SJSA1 (cell line): ENCODE measurements at places on chromosomes 2 and 18. TPM values are rescaled to one million over a fixed set of nuclear protein-coding genes. Genes with fewer than 3 reads are reported as not detected.
A peak's percentile ranks its signal among the peaks of the same experiment; 100 is the strongest.

DNA sequence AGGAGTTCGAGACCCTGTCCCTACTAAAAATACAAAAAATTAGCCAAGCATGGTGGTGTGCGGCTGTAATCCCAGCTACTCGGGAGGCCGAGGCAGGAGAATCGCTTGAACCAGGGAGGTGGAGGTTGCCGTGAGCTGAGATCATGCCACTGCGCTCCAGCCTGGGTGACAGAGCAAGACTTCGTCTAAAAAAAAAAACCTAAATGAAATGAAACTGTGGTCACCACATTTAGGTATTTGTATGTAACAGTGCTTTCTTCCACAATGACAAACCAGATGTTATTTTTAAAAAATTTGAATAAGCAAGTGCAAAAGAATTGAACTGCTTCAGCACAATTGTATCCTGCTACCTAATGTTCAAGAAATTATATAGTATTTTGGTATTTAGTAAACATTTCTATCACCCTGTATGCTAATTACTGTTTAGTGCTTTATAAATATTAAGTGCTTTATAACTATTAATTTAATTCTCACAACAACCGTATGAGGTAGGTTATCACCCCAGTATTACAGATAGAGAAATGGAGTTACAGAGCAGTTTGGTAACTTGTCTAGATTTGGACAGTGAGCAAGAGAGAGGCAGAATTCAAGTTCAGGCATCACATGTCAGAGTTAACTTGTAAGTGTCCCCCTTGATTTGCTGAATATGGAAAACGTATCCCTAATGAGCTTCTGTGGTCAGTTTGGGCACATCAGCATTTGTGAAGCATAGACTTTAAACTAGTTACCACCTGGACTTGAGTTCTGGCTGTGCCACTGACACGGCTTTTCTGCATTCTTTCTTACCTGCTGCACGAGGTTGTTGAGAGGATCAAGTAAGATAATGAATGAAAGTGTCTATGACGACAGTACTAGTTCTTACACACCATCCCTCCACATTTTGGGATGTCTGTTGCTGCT, 14.4 kb downstream of the PHLPP1 start:
- no peak for DNase-seq

DNA sequence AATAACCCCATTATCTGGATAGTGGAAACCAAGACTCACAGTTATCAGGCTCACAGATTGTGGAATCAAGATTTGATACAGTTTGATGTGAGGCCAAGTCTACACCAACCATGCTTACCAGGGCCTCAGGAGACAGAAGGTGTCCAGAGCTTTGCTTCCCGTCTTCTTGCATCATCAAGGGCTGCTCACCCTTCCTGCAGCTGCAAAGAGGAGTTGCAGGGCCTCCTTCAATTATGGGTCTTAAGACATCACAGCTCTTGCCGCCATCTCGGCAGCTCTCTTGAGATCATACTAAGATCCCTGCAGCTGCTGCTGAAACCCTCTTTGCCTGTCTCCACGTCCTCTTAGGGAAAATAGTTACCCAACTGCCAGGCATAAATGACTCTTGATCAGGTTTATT, 176.0 kb downstream of the MGAT5 start:
- no peak for DNase-seq

DNA sequence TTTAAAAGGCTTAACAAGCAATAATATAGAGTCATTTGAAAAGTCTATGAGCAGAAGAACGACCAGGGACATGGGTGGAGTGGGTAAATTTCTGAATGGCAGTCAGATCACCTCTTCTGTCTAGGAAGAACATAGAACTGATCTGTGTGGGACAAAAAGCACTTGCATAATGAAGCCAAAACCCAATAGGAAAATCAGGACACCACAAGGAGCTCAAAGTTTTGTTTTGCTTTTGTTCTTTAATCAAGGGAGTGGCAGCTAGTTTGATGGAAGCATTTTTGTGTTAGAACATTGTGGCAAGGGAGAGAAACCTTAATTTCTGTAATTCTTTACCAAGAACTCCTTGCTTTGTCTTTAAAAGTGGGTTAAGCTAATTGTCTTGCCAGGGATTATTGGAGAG, 240.2 kb upstream of the TANK start:
- DNase-seq: no peak

The POTEI gene
- not detected in 2 replicates for total RNA-seq

The VWA3B gene
- not detected in 2 replicates for total RNA-seq

- DNase-seq: no peak
These were observed 6.7 kb downstream of the AOX1 start for GRCh38 chr2:200592406-200593075.

- no peak for DNase-seq
These were observed 305.1 kb upstream of the GULP1 start for GRCh38 chr2:187986390-187987105.

DNA sequence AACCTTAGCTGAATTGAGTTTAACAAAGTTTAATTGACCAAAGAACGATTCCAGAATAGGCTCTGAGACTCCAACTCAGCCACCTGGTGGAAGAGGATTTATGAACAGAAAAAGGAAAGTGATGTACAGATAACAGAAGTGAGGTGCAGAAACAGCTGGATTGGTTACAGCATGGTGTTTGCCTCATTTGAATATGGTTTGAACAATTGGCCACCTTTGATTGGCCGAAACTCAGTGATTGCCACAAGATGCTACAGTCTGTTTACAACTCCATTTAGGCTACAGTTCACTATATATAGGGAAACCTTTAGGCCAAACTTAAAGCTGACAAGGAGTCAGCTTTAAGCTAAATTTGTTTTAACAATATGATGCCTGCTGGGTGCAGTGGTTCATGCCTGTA, 28.1 kb upstream of the SLC35G4 start:
- DNase-seq: no peak

GRCh38 chr18:366466-367061, 98.7 kb upstream of the THOC1 start:
- DNase-seq: no peak

DNA sequence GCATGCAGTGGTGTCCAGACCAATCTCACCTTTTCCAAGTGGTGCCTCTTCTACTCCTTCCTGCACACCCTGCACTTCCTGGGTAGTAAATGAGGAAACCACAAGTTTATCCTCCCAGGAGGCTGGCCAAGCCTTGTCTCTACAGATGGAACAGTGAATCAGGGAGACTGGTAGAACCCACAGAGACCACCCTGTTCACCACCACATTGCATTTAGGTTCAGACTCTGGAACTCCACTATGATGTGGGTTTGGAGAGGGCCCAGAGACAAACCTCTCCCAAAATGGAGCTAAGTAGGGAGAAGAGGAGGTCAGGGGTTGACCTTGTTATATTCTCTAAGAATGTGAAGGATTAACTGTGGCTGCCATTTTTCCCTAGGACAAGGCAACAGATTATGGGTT, 102.8 kb upstream of the FZD7 start:
- DNase-seq: peak; percentile 60

- DNase-seq: no peak
These were observed 128.1 kb upstream of the LHCGR start for GRCh38 chr2:48883661-48884060.

The GATA6 gene
- 3.5 and 8.8 TPM in 2 replicates for total RNA-seq

DNA sequence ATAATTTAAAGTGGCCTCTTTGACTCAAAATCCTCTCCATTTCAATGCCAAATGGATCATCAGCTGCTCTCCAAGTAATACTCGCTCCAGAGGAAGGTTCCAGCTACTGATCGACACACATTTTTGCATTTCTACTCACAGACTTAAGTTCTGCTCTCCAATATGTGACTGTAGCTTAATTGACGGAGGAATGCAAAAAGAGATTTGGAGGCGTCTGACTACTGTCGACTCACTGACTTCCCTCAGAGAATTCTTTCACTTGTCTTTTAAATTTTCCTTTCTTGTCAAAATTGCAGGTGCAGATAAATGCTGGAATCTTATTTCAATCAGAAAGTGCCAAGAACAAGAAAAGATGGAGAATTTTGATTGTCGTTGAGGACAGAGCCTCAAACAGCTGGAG, 84.1 kb upstream of the PAPOLG start:
- DNase-seq: no peak

DNA sequence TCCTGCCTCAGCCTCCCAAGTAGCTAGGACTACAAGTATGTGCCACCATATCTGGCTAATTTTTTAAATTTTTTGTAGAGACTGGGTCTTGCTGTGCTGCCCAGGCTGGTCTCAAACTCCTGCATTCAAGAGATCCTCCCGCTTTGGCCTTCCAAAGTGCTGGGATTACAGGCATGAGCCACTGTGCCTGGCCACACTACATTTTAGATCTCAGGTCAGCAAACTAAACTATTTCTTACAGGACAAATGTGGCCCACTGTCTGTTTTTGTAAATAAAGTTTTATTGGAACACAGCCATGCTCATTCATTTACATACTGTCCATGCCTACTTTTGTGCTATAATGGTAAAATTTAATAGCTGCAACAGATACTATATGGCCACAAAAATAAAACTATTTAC, 17.8 kb downstream of the INO80D start:
- DNase-seq: no peak

The MARCHF4 gene
- 2.5 and 4.3 TPM in 2 replicates for total RNA-seq

DNA sequence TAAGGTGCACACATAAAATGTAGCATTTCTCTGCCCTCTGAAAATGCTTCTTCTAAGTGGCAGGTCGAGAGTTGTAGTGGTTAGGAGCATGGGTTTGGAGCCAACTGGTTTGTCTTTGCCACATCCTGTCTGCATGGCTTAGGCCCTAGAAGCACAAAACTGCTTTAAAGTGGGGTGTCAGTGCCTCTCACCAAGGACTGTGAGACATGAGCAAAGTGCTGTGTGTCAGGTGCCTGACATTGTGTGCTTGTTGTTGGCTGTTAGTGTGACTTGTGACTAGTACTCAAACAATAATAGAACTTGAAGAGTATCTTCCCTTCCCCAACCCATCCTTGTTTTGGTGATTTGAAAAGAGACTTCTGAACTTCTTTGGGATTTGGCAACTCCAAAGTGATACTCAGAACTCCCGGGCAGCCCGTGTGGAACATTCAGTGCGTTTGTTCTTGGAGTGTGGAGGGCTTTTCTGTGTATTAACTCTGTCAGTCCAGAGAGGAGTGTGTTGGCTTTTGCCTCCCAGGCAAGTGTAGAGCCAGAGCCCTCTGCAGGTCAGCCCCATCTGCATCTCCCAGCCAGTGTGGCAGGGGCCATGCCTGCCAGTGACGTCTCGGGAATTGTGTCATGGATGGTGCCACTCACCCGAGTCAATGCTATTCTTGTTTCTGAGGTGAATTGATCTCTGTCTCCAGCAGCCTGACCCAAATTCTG, 5.0 kb downstream of the MGAT5 start:
- DNase-seq: no peak

DNA sequence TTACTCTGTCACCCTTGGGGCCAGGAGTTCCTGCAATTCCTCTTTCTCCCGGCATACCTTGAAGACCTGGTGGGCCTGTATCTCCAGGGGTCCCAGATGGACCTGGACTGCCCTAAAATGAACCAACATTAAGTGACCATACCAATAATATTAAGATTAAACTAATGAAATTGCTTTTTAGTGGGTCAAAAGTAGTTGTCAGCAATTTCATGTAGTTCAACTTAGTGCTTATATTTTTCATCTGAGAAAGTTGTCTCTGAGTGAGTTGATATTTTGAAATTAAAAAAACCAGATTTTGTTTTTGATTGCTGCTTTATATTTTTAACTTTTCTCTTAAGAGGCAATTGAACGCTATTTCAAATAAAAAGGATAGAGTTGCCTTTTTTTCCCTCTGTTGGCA, 83.1 kb downstream of the COL3A1 start:
- DNase-seq: no peak

GRCh38 chr18:69789794-69790193, 157.9 kb downstream of the CD226 start:
- DNase-seq: no peak

DNA sequence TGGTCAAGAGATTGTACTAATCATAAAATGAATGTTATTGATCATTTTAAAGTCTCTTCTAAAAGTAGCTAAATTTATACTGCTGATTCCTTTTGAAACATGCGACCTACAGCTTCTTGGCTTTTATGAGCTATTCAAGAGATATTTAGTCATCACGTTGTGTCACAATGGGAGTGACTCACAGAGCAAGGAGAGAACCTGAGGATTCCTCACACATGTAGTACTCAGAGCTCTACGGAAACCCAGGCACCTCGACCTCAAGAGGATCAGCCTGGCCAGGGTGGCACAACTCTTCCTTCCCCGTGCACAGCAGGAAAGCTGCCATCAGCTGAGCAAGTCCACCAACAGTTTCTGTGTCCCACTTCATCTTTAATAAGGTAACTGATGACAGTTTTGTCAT, at the start of gene DHRS9:
TSS of gene DHRS9 (plus strand) at position 223 of the 400 bp plus-strand sequence. CDS start 12,019 bp downstream, outside the sequence.
- peak; percentile 33 for DNase-seq

The GAREM1 gene
- total RNA-seq: 2.9 and 5.1 TPM in 2 replicates

DNA sequence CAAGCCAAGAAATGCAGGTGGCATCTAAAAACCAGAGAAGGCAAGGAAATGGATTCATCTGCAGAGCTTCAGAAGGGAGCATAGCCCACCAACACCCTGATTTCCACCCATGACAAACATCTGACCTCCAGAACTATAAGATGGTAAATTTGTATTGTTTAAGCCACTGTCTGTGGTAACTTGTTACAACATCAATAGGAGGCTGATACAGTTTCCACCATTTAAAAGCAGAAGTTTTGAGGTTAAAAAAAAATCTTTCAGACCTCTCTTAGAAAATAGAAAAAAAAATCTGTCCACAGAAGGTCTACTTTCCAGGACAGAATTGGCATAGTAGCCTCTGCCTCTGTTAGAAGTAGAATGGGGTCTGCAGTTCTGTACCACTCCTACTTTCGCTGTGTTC, 37.2 kb downstream of the SLC40A1 start:
- DNase-seq: no peak

DNA sequence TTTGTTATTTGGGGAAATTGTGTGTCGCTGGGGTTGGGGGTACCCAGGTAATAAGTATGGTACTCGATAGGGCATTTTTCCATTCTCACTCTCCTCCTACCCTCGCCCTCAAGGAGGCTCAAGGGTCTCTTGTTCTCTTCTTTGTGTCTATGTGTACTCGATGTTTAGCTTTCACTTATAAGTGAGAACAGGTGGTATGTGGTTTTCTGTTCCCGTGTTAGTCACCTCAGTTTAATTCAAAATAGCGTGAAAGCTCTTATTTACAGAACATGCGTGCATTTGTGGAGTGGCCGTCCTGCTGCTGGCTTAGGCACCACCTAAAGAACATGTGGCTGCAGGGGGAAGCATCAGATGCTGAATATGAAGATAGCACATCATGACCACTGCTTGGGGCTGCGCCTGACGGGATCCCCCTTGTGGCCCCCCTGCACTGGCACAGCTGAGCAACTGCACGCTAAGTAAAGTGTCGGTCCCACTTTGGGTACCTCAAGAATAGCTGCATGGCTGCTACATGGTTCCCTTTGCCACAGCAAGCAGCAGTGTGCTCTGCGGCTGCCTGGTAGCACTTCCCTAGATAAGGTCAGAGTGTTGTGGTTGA, 569.0 kb downstream of the DCDC2C start:
- DNase-seq: no peak

- no peak for DNase-seq
These were observed 398.6 kb upstream of the CDH7 start for GRCh38 chr18:65352186-65352585.

The MEP1B gene
- total RNA-seq: not detected in 2 replicates

GRCh38 chr2:10984418-10985135, 72.8 kb downstream of the KCNF1 start:
- DNase-seq: no peak

The ANKRD30BL gene
- total RNA-seq: not detected in 2 replicates

The SNTG2 gene
- total RNA-seq: 6.7 and 8.7 TPM in 2 replicates

GRCh38 chr2:195534971-195535370, 122.1 kb upstream of the SLC39A10 start:
- no peak for DNase-seq
